OCI-LY7 (cell line): ENCODE measurements at places on chromosomes 1 and 21.
A peak's percentile ranks its signal among the peaks of the same experiment; 100 is the strongest.

- no peak for DNase-seq
Measured at GRCh38 chr1:223225061-223225460, 82.0 kb upstream of the TLR5 start.

DNA sequence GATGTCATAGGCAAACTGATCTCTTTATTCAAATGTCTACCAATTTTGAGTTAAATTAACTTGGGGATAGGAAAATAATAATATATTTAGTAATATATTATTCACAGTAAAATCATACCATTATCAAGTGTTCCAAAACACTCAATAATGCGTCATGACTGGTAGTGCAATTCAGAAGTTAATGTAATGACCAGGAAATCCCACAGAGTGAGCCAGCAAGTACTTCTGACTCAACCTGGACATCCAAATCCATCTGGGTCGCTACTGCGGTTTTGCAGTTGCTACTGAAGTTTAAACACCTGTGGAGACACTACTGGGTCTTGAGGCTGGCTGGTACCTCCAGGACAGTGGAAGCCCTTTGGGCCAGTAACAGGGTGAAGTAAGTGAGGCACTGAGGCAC, 44.8 kb downstream of the DPYD start:
- no peak for DNase-seq

DNA sequence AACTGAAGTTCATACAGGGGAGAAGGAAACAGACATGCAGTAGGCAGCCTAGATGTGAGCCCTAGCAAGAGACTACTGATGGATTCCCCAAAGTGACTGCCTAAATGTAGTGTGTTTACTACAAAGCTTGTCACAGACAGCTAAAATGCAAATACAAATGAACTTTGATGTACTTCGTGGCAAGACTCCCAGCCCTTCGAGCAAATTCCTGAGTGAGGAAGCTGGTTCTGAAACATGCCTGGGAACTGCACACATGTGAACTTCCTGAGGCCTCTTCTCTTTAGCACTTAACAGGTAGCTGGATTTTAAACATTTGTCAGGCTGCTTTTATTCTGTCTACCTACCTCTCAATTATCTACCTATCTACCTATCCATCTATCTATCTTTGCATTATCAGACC, 6.7 kb upstream of the IRF2BP2 start:
- DNase-seq, result no peak

DNA sequence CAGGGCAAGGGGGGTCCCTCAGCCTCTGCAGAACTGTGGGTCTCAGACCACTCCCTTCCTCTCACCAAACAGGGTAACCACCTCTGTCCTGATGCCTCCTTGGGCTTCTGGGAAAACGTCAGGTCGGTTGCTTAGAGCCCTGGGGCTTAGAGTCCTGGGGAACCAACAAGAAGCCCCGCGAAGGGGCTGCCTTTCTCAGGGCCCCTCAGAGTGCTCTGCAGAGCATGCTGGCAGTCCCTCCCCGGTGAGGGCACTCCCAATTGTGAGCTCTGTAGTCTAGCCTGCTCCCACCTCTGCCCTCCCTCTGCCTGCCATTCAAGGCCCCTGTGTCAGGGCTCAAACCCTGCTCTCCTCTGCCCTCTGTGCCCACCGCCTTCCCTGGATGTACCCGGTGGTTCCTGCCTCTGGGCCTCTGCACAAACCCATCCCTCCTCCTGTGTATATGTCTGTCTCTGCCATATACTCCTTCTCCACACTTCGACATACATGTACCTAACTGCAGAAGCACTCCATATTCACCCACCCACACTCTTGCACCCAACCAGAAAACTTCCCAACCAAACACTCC, 92.3 kb downstream of the DMRTB1 start:
- DNase-seq, result no peak

- peak; percentile 87 for DNase-seq
Measured at GRCh38 chr1:206684478-206685333, at the start of gene MAPKAPK2. TSS of gene MAPKAPK2 (plus strand) at chr1:206684905. CDS start at chr1:206685230, 325 bp downstream.

- no peak for DNase-seq
Measured at GRCh38 chr1:211876851-211877590, 46.5 kb upstream of the LPGAT1 start.

GRCh38 chr1:96882096-96882495, 160.5 kb downstream of the PTBP2 start:
- DNase-seq, result no peak

DNA sequence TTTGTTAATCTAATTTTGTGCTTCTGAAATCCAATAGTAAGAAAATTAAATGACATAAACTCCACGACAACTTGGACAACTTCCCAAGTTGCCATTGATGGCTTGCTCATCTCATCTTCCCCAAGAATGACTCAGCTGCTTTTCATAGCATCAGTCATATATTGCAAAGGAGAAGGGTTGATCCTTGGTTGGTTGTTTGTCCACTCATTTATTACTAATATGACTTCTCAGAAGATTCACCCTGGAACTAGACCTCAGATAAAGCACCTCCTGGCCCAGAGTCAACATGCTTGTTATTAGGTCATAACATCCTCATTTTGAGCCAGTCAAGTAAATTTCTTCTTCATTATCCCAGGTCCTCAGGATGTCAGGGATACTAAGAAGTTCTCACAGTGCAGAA, 2.3 kb upstream of the LCE3D start:
- no peak for DNase-seq

- DNase-seq, result no peak
Measured at GRCh38 chr1:91897016-91897415, 11.1 kb upstream of the TGFBR3 start.

- DNase-seq, result no peak
Measured at GRCh38 chr1:56188221-56188620, 391.1 kb downstream of the PLPP3 start.

DNA sequence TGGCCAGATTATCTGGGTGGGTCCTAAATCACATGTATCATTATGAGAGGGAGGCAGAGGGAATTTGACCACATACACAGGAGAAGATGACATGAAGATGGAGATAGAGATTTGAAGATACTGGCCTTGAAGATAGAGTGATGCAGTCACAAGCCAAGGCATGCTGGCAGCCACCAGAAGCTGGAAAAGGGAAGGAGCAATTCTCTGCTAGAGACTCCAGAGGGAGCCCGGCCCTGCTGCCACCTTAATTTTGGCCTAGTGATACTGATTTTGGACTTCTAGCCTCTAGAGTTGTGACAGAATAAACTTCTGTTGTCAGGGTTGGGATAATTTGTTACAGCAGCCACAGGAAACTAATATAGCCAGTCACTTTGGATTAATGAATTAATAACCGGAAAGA, 2.2 kb upstream of the PRDM2 start:
- peak; percentile 29 for DNase-seq

DNA sequence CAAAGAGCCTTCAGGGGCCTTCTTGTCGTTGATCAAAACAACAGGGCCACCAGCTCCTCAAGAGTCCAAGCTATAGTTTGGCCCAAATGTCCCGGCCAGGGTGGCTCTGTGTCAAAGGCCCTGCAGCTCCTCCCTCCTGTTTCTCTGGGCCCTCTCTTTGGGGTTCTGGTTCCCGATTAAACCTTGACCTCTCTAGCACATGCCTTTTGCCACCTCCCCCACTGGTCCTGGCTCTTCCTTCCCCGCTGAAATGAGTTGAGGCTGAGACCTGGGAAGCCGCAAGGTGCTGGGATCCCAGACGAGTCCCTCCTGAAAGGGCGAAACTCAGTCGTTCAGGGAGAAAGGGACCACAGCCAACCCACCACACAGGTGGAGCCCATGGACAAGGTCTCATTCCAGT, 56.9 kb downstream of the CASZ1 start:
- DNase-seq, result no peak

DNA sequence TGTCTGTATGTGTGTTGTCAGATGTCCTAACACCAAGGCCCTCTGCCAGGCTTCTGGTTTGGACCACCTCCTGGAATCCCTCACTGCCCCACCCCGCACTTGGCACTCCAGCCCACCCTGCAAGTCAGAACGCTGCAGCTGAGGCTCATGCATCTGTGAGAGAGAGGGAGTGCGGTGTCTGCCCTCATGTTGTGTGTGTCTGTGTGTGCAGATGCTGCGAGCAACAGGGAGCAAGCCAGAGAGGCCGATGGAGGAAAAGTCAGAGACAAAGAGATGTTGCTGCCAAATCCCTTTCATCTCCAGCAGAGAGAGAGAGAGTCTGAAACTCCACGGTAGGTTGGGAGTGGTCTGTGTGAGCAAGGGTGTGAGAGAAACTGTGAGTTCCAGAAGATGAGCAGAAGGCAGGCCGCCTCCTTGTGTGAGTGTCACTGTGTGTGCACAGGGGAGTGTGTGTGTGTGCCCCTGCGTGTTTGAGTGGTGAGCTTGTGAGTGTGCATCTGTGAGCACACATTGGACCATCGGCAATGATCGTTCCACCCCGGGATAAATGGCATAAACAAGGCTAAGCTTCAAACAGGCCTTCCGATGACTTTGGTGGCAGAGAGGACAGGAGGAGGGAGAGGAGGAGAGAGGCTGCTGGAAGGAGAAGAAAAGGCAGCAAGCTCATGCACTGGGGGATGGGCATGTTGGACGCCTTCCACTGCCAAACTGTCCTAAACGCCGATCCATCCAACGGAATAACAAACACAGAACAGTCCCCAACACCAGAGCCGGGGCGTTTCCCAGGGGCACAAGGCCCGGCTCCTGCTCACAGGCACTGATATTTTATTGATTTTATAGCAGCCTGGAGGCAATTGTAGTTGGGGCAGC, 99.2 kb upstream of the GRIK3 start:
- no peak for DNase-seq

DNA sequence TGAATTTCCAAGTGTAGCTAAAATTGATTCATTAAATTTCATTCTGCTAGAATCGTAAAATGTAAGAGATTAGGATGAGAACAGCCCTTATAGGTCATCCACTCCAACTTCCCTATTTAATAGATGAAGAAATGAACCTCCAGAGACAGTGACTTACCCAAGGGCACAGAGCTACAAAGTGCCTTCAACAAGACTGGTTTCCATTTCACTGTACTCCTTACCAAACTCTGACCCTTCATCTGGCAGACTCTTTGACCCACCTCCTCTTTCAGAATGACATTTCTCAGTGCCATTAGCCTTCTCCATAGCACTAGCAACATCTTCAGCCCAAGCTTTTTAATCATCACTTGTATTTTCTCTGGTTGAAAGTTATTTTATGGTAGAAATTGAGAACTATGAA, 161.3 kb downstream of the NEK7 start:
- DNase-seq, result no peak

DNA sequence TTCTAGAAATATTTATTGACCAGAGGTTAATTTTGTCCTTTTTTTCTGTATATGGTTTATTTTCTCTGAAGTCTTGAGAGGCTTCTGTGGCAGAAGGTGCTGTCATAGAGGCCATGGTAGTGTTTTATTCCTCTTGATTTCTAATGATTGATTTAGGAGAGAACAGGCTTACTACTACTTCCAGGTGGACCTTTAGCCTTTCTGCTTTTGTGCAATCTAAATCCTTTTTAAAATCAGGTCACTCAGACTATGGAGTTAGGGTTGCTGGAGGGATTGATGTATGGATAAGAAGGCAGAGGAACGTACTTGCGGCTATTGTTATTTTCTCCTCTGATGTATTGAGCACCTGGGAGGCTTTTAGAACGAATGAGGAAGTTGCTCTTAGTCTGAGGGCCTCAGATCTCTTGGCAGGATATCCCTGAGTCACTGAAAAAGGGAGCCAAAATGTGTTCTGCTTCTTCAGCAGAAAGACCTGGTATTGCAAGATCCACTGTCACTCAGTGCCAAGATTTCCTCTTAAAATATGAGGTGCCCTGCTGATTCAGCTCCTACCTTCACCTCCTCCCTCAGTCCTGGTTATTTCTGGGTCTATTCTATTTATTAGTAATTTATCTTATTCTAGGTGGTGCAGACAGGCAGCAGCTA, 277.4 kb downstream of the ZNF648 start:
- no peak for DNase-seq

- DNase-seq, result no peak
Measured at GRCh38 chr1:67005068-67005467, 48.9 kb downstream of the SLC35D1 start.

DNA sequence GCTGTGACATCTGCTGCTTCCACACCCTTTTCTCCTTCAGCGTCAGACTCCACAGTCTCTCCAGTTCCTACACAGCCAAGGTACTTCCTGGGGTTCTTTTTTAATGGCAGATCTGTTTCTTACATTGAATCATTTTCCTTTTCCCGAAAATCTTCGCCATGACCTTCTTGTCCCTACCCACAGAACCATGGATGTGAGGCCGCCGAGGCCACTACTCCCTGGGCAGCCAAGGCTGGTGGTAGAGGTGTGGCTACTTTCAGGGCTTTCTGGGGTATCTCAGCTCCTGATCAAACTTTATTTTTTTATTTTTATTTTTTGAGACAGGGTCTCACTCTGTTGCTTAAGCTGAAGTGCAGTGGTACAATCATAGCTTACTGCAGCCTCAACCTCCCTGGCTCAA, 9.5 kb upstream of the LIN9 start:
- no peak for DNase-seq

DNA sequence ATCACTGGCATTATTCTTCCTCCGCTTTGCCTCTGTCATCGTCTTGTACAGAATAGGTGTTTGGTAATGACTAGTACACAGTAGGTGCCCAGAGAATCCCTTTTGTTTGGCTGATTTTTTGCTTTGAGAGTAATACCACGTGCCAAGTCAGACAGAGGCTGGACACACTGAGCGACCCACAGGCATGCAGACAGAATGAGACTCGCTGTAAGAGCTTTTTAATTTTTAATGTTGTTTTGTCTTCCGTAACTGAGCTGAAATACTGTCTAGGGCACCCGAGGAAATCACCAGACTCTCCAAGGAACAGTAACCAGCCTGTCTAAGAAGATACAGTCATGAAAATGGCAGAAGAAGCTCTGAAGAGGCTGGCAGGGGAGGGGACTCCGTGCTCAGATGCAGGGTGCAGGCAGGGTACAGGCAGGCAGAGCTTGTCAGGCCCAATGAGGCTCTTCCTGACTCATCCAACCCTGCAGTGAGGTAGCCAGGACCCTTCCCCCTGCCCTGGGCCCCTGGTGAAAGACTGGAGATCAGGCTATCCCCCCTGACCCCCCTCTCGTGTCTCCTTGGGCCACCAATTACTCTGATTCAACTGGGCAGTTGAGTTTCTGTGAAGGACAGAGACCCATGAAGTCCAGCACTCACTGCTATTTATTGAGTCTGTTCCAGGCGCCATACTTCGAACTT, 60.1 kb upstream of the ECE1 start:
- no peak for DNase-seq

GRCh38 chr1:155978973-155979429, 654 bp upstream of the ARHGEF2 start:
- DNase-seq, result no peak

DNA sequence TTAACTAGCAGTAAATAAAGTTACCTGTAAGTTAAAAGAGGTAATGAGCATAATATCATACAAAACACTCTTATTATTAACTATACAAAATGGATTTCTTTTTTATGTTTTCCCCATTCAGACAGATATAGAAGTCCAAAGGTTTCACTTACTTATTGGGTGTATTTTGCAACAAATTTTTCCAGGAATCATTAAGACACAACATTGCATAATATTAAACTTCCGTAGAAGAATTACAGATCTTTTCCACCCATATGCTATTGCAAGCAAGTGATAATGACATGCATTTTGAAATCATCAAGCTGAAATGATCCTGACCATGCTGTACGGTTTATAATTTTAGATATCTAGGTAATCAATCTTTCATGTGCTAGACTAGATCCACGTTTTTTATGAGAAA, 957.0 kb downstream of the NCAM2 start:
- DNase-seq, result no peak
